ENCODE measurements at places on chromosomes 16 and 17. TPM values are rescaled to one million over a fixed set of nuclear protein-coding genes. Genes with fewer than 3 reads are reported as not detected.

The DNAH17 gene
- not detected for total RNA-seq

The DPEP3 gene
- total RNA-seq, result not detected

The RAB40C gene
- 20.8 TPM for total RNA-seq

The MIEF2 gene
- 3.2 TPM for total RNA-seq

The RRAD gene
- 10.4 TPM for total RNA-seq

- no peak for DNase-seq
These were observed 140.0 kb upstream of the IRX6 start for GRCh38 chr16:55184052-55184451.

All from MG63 (cell line).